ENCODE measurements at places on chromosomes 11 and 22.

DNA sequence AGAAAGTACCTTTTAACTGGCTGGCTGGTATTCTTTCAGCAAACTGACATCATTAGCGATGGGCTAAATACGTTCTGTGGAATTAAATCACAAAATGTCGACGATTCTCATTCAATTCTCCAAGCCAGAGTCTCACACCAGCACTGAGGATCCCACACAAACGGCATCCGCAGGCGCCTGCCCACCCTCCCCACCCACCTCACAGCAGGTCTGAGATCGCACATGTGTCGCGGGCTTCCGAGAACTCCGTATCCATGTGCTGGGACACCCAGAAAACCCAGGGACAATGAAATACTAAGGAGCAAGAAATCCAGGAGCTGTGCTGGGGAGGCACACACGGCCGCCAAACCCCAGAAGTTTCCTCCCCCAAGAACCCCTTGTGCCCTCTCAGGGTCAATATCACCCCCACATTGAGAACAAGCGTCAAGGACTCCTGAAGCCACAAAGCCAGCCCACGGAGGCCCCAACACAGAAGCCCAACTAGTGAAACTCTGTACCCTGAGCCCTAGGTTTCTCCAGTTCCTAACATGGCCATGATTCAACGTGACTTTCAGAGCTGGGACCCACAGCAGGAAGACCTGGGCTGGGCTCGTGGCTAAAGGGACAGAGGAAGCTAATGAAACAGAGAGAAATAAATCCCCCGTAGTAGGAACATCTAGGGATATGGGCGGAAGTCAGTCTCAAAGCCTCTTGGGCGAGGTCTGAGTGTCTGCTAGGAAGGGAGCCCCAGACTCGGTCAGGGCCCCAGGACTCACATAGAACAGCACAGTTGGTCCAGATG, 8.0 kb downstream of the TOLLIP start:
- DNase-seq, result no peak

DNA sequence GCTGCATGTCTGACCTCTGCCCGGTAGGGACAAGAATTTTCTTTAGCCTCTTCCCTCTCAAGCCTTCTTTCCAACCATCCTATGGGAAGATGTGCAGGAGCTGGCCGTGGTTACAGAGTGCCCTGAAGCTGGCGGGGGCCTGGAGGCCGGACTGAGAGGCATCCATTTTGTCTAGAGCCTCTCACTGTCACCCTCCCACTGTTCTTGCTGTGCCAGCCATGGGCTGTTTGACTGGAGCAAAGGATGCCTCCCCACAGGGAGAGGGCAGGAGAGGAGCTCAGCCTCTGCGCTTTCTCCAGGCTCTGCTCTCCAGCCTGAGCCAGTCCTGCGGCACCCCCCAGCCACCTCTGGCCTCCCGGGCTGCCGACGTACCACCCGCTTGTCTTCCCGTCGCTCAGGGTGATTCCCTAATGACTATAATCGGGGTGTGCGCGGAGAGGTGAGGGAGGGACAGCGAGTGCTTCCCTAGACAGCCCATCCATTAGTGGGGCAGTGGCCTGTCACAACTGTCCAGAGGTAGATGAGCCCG, 123.8 kb downstream of the NECTIN1 start:
- no peak for DNase-seq

GRCh38 chr11:6746086-6746618, 25.6 kb downstream of the OR2AG2 start:
- DNase-seq, result no peak

DNA sequence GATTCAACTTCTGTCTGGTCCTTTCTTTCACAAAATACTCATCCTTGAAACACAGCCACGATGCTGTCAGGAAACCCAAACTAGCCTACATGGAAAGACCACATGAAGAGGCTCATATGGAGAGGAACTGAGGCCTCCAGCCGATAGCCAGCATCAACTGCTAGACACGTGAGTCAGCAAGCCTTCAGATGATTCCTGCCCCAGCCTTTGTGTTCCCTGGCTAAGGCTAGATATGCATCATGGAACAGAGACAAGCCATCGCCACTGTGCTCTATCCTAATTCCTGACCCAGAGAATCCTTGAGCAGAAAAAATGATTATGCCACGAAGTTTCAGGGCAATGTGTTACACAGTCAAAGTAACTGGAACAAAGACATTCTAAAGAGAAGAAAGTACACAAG, 75.5 kb downstream of the ENTHD1 start:
- no peak for DNase-seq

DNA sequence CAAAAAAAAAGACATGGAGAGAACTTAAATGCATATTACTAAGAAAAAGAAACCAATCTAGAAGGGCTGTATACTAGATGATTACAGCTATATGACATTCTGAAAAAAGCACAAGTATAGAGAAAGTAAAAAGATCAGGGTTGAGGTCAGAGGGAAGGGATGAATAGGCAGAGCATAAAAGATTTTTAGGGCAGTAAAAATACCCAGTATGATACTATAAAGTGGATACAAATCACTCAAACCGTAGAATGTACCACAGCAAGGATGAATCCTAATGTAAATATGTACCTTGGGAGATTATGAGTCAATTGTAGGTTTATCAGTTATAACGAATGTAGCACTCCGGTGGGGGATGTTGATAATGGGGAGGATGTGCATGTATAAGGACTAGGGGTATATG, 29.4 kb upstream of the SMCO4 start:
- DNase-seq, result no peak

GRCh38 chr11:48104568-48104924, 112.1 kb upstream of the OR4B1 start:
- no peak for DNase-seq

- DNase-seq, result no peak
Measured at GRCh38 chr11:76166314-76166713, 40.0 kb downstream of the WNT11 start.

GRCh38 chr11:101880222-101880621, 34.6 kb upstream of the CEP126 start:
- no peak for DNase-seq

DNA sequence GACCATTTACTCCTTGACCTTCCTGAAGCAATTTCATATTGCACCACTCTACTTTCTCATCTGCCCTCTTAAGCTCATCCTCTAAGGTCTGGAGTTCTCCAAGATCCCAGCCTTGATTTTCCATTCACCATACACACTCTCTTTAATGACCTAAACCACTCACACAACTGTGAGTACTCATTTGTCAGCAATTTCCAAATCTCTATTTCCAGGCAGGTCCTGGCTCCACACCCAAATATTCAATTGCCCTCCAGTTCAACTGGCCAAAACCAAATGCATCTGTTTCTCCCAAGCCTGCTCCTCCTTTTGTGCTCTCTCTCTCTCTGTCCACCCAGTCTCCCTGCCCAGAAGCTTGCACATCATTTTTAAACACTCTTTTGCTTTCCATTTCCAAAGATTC, 39.6 kb downstream of the NEU3 start:
- no peak for DNase-seq

DNA sequence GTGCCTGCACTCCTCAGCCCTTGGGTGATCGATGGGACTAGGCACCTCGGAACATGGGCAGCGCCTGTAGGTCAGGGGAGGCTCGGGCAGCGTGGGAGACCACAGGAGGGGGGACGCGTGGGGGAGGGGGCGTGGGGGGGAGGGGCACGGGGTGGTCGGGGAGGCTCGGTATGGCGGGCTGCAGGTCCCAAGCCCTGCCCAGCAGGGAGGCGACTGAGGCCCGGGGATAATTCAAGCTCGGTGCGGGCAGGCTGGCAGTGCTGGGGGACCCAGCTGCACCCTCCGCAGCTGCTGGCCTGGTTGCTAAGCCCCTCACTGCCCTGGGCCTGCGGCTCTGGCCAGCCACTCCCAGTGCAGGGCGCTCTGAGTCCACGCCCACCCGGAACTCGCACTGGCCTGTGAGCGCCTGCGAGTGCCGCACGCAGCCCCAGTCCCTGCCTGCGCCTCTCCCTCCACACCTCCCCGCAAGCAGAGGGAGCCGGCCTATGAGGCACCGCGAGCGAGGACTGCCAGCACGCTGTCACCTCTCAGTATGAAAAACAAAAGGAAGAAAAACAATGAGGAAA, 1698.3 kb upstream of the RAG2 start:
- DNase-seq, result no peak

- no peak for DNase-seq
Measured at GRCh38 chr11:64763526-64764039, 3.8 kb upstream of the PYGM start.

DNA sequence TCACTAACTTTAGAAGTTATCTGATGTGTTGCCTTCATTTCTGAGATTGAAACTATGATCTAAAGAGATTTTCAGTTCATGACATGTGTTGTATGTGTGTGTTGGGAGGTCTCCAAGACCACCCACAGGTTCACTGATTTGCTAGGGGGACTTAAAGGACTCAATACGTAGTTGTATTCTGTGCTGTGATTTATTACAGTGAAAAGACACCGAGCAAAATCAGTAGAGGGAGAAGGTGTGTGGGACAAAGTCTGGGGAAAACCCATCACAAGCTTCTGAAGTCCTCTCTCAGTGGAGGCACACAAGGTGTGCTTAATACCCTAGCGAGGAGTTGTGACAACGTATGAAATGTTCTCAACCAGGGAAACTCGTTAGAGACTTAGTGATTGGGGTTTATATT, 35.6 kb downstream of the RNF169 start:
- no peak for DNase-seq

DNA sequence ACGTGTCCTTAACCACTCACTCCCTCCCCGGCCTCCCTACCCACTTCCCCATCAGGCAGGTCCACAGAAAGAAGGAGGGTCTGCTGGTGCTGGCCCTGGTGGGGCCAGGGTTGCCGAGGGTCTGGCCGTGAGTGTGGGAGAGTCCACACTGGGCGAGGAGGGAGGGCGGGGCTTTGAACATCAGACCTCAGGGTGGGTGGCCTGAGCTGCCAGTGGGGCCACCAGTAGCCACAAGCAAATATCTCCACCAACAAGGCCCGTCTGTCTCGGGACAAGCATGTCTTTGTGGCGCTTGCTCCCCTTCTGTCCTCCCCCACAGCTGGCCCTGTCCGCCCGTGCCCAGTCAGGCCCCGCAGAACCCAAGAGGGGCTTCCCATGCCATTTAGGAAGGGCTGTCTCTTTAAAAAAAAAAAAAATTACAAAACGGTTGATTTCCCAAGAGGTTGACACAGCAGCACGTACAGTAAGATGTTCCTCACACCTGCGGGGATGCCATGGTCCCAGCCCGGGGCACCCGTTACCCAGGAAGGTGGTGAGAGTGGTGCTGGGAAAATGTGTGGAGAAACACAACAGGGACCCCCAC, 17.7 kb upstream of the TALDO1 start:
- no peak for DNase-seq

- no peak for DNase-seq
Measured at GRCh38 chr22:46052801-46053562, 76.0 kb upstream of the WNT7B start.

DNA sequence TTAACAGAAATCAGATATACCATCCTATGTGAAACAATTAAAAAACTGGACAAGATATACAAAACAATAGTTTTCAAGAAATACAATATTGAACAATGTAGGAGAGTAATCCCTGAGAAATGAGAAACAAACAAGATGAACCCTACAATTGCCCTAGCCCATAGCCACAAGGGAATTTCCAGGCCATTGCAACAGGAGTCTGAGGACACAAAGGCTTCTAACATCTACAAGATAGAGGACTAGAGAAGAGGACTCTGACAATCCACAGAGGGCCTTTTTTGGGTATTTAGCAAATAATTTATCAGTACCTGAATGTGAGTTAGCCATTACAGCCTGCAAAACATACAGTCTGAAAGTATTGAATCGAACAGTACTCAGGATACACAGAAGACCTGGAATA, 251.7 kb downstream of the GRM5 start:
- no peak for DNase-seq

All from esophagus squamous epithelium (tissue), 5 donors.